A549 treated with AZD2906 at 1 μM for 4 hours (cell line): ENCODE measurements at places on chromosomes 6 and 20. TPM values are rescaled to one million over a fixed set of nuclear protein-coding genes. Genes with fewer than 3 reads are reported as not detected.

The FKBP5 gene
- total RNA-seq: 137 to 191 TPM (median 163 TPM) in 5 replicates

The KCNQ5 gene
- 1.3 to 1.6 TPM (median 1.6 TPM) in 5 replicates for total RNA-seq

The METTL24 gene
- not detected in 5 replicates for total RNA-seq

The ARMH2 gene
- not detected in 5 replicates for total RNA-seq

The SRSF12 gene
- 1.2 to 2.3 TPM (median 1.9 TPM) in 5 replicates for total RNA-seq

The GGTLC1 gene
- total RNA-seq: 0.09 to 0.10 TPM (median 0.10 TPM) in 3 of 5 replicates, not detected in the others

The GPX5 gene
- total RNA-seq: not detected in 5 replicates

The NKX2-2 gene
- total RNA-seq: not detected in 5 replicates

The C6orf163 gene
- 0.10 to 0.41 TPM (median 0.20 TPM) in 5 replicates for total RNA-seq

The ALDH8A1 gene
- 0.08 to 0.17 TPM (median 0.13 TPM) in 5 replicates for total RNA-seq

The SNAI1 gene
- 8.2 to 12.9 TPM (median 11.8 TPM) in 5 replicates for total RNA-seq

The MYCT1 gene
- 0.05 TPM in 1 of 5 replicates, not detected in the others for total RNA-seq

The DSP gene
- total RNA-seq: 33.0 to 56.4 TPM (median 40.4 TPM) in 5 replicates

The TFAP2C gene
- 10.9 to 12.8 TPM (median 11.7 TPM) in 5 replicates for total RNA-seq

The C20orf96 gene
- total RNA-seq: 10.4 to 11.1 TPM (median 10.9 TPM) in 5 replicates

The GMEB2 gene
- total RNA-seq: 8.5 to 10.5 TPM (median 10.0 TPM) in 5 replicates

The SYTL3 gene
- total RNA-seq: 1.5 to 2.0 TPM (median 1.9 TPM) in 5 replicates

The KHDC1 gene
- total RNA-seq: 2.8 to 3.9 TPM (median 3.3 TPM) in 5 replicates

The WFDC13 gene
- total RNA-seq: not detected in 5 replicates

The SMOC2 gene
- total RNA-seq: 0.03 to 0.06 TPM (median 0.05 TPM) in 3 of 5 replicates, not detected in the others

The CST5 gene
- not detected in 5 replicates for total RNA-seq

The GTF2H4 gene
- total RNA-seq: 16.1 to 21.6 TPM (median 19.1 TPM) in 5 replicates

The HS3ST5 gene
- not detected in 5 replicates for total RNA-seq

The BNIP5 gene
- total RNA-seq: 0.02 to 0.05 TPM (median 0.02 TPM) in 4 of 5 replicates, not detected in the other

The CDSN gene
- total RNA-seq: 0.03 to 0.06 TPM (median 0.05 TPM) in 4 of 5 replicates, not detected in the other

The MAN1A1 gene
- total RNA-seq: 0.02 to 0.06 TPM (median 0.05 TPM) in 5 replicates

The IPCEF1 gene
- 0.05 to 0.09 TPM (median 0.07 TPM) in 5 replicates for total RNA-seq

The NEDD9 gene
- total RNA-seq: 42.2 to 56.4 TPM (median 52.5 TPM) in 5 replicates

The PRDM1 gene
- 5.0 to 6.7 TPM (median 5.5 TPM) in 5 replicates for total RNA-seq

The PRSS35 gene
- total RNA-seq: 0.06 to 0.14 TPM (median 0.06 TPM) in 5 replicates

The FKBP1C gene
- total RNA-seq: 2.0 to 2.3 TPM (median 2.1 TPM) in 5 replicates

The RSPH4A gene
- total RNA-seq: 0.12 to 0.20 TPM (median 0.15 TPM) in 5 replicates

The HLA-A gene
- total RNA-seq: 129 to 157 TPM (median 143 TPM) in 5 replicates

The DEFB124 gene
- total RNA-seq: 0.42 TPM in 1 of 5 replicates, not detected in the others

The ERVFRD-1 gene
- total RNA-seq: not detected in 5 replicates

The PPP1R16B gene
- 0.08 to 0.17 TPM (median 0.15 TPM) in 5 replicates for total RNA-seq

The ZC2HC1B gene
- not detected in 5 replicates for total RNA-seq

The RAET1L gene
- 0.34 to 0.50 TPM (median 0.39 TPM) in 5 replicates for total RNA-seq

The TFEB gene
- total RNA-seq: 7.7 to 13.2 TPM (median 11.7 TPM) in 5 replicates

The PRRC2A gene
- 66.2 to 87.9 TPM (median 84.6 TPM) in 5 replicates for total RNA-seq

The PAX1 gene
- 0.02 TPM in 1 of 5 replicates, not detected in the others for total RNA-seq

The PFDN4 gene
- total RNA-seq: 35.7 to 52.6 TPM (median 42.7 TPM) in 5 replicates

The RBM24 gene
- 4.7 to 6.0 TPM (median 5.3 TPM) in 5 replicates for total RNA-seq

The MAFB gene
- 0.10 to 0.46 TPM (median 0.24 TPM) in 5 replicates for total RNA-seq

The ADGB gene
- not detected in 5 replicates for total RNA-seq

The PLCB4 gene
- total RNA-seq: 14.7 to 21.2 TPM (median 18.2 TPM) in 5 replicates

The HM13 gene
- 201 to 260 TPM (median 245 TPM) in 5 replicates for total RNA-seq

The KIAA0408 gene
- total RNA-seq: 5.1 to 5.8 TPM (median 5.6 TPM) in 5 replicates

The PAK5 gene
- not detected in 5 replicates for total RNA-seq

The GCNT2 gene
- 3.7 to 6.7 TPM (median 4.1 TPM) in 5 replicates for total RNA-seq
